ENCODE measurements at places on chromosomes 4 and X. TPM values are rescaled to one million over a fixed set of nuclear protein-coding genes. Genes with fewer than 3 reads are reported as not detected.

DNA sequence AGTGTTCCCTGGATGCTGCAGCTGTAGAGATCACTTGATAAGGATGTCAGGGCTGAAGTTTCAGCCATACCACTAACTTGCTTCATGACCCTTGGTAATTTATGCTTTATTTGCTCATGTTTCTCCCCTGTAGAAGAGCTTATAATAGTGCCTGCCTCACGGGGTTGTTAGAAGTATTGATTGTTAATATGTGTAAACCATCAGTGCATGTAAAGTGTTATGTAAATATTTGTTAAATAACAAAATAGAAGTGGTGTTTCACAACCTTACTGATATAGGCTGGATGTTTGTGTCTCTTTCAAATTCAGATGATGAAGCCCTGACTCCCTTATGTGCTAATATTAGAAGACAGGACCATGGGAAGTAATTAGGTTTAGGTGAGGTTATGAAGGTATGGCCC is 1.5 kb upstream of the CXCL2 start:
- no peak for DNase-seq
- peak overlapping the region; percentile 88 for H3K27ac ChIP-seq
- no peaks in the 10 kb centered on the region for H3K36me3 ChIP-seq

DNA sequence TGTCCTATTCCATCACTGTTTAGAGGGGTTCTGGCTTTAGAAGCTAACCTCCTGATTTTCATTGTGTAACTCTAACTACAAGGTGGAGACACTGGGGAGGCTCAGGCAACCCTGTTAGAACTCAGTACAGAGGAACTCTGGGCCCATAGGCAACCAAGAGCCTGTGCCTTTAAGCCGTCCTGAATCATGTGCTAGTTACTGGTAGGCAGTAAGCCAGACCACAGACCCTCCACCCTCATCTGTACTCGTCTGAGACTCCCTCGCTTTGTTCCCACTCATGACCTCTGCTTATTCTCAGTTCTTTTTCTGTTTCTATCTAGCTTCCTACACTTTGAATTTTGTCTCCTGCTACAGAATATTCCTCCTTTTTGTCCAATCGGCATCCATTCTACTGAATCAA is 31.4 kb downstream of the TBC1D1 start:
- no peak overlapping the region for H3K27ac ChIP-seq
- no peak overlapping the region for H3K4me3 ChIP-seq
- H3K27me3 ChIP-seq: peaks cover 2% of the 10 kb centered on the region

DNA sequence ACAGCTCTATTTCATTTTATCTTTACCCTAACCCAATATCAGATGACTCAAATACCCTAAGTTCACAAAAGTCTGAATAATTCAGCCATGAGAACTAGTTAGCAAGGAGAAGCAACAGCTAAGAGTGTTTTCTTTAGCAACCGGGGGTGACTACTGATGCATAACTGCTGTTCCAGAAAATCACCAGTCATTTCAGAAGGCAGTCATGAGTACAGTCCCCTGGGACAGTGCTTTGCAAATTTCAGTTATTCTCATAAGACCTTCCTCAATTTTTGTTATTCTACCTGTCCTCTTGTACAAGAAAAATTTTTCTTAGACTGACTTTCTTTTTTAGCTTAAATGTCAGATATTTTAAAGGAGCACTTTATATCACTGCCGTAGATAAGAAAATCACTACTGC is 16.4 kb downstream of the BANK1 start:
- no peaks in the 10 kb centered on the region for H3K36me3 ChIP-seq
- H3K27me3 ChIP-seq: no peaks in the 10 kb centered on the region
- H3K4me3 ChIP-seq: no peak overlapping the region
- H3K4me1 ChIP-seq: no peaks in the 10 kb centered on the region
- H3K27ac ChIP-seq: no peak overlapping the region

GRCh38 chr4:78779280-78779679 is 3.1 kb downstream of the BMP2K start:
- no peak overlapping the region for H3K4me3 ChIP-seq
- no peak overlapping the region for H3K27ac ChIP-seq
- DNase-seq: no peak
- H3K36me3 ChIP-seq: no peaks in the 10 kb centered on the region

DNA sequence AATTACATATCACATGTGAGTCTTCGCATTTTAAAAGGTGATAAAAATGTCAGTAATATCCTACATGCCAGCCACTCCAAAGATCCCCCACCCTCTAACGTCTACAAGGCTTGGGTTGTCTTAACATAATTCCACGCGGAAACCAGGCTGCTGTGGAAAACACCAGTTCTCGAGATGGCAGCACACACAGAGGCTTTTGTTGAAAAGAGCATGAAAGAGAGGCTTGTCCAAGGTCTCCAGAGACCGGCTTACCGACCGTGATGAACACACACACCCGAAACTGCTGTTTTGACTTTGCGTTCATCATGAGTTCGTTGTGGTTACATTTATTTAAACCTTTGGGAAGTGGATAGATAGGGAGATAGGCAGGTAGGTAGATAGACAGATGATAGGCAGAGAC is 87.9 kb downstream of the CRLF2 start:
- H3K27ac ChIP-seq: no peak overlapping the region
- no peaks in the 10 kb centered on the region for H3K4me1 ChIP-seq
- H3K27me3 ChIP-seq: peaks cover 3% of the 10 kb centered on the region
- DNase-seq: no peak

DNA sequence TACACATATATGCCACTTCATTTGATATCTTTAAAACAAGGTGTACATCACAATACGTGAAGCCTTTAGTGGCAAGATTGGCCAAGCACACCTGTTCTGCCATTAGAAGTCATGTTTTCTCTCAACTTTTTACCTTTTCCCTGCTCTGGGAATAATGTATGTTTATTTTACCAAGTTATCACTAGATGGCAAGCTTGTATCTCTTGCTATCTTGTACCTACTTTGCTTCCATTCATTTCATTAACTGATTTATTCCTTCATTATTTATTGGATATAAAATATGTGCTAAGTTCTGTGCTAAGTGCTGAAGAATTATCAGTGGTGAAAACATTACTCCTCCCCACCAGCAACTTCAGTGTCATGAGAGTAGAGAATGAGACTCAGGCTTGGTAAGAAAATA is 245.5 kb downstream of the ANK2 start:
- H3K27ac ChIP-seq: no peak overlapping the region
- DNase-seq: no peak

GRCh38 chr4:94739741-94740140 is 18.0 kb upstream of the BMPR1B start:
- H3K27ac ChIP-seq: no peak overlapping the region
- H3K4me3 ChIP-seq: no peak overlapping the region
- H3K27me3 ChIP-seq: no peaks in the 10 kb centered on the region
- no peaks in the 10 kb centered on the region for H3K4me1 ChIP-seq

- peak overlapping the region; percentile 99 for H3K27ac ChIP-seq
- H3K27me3 ChIP-seq: no peaks in the 10 kb centered on the region
- peaks cover 22% of the 10 kb centered on the region for H3K4me1 ChIP-seq
- DNase-seq: no peak
- no peaks in the 10 kb centered on the region for H3K36me3 ChIP-seq
- H3K4me3 ChIP-seq: peak overlapping the region; percentile 82
Measured at GRCh38 chr4:169622566-169622965, 2.2 kb downstream of the CLCN3 start.

DNA sequence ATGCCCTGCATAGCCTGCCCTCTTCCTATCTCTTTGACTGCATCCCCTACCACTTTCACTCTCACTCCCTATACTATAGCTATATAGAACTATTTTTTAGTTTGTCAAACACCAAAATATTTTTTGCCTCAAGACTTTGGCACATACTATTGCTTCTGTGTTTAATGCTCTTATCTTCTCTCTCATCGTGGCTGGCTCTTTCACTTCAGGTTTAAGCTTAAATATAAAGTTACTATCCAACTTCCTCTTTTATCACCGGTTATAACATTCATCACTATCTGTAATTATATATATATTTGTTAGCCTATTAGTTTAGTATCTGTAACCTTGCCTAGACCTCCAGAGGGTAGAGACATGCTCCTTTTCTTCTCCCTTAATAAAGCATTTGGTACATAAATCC is 11.5 kb upstream of the HMGB2 start:
- no peaks in the 10 kb centered on the region for H3K27me3 ChIP-seq
- DNase-seq: no peak
- H3K36me3 ChIP-seq: no peaks in the 10 kb centered on the region
- H3K27ac ChIP-seq: peak overlapping the region; percentile 62

- H3K27ac ChIP-seq: no peak overlapping the region
- H3K4me3 ChIP-seq: no peak overlapping the region
- no peak for DNase-seq
- no peaks in the 10 kb centered on the region for H3K4me1 ChIP-seq
Measured at GRCh38 chr4:140790765-140791164, 34.6 kb upstream of the TBC1D9 start.

DNA sequence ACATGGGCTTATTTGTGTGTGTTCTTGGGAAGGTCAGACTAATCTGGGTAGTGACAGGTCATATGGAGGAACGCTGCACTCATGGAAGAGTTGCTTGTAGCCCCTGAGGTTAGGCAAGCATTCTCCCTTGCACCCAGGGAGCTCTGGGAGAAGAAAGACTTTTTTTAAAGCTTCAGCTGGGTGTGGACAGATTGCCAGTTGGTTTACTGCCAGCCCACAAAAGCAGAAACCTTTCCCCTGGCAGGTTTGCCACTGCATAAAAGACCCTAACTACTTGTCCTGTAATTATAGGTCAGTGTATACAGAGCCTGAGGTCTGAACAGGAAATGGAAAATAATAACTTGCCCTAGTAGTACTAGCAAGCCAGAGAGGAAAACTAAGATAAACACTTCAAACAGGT is 7.4 kb upstream of the NFKB1 start:
- H3K27ac ChIP-seq: no peak overlapping the region
- no peaks in the 10 kb centered on the region for H3K4me1 ChIP-seq
- H3K27me3 ChIP-seq: no peaks in the 10 kb centered on the region
- no peak for DNase-seq

- no peak overlapping the region for H3K27ac ChIP-seq
- H3K36me3 ChIP-seq: no peaks in the 10 kb centered on the region
- peaks cover 18% of the 10 kb centered on the region for H3K4me1 ChIP-seq
- no peak overlapping the region for H3K4me3 ChIP-seq
- no peak for DNase-seq
Measured at GRCh38 chr4:76687746-76688448, 210.0 kb downstream of the SOWAHB start.

- DNase-seq: peak; percentile 82
- peak overlapping the region; percentile 12 for H3K27ac ChIP-seq
- H3K36me3 ChIP-seq: no peaks in the 10 kb centered on the region
- H3K27me3 ChIP-seq: no peaks in the 10 kb centered on the region
Measured at GRCh38 chr4:124631760-124632159, 80.8 kb downstream of the ANKRD50 start.

- DNase-seq: no peak
- H3K4me3 ChIP-seq: no peak overlapping the region
- H3K36me3 ChIP-seq: no peaks in the 10 kb centered on the region
Measured at GRCh38 chr4:179372746-179373145, 1930.5 kb upstream of the AGA start.

DNA sequence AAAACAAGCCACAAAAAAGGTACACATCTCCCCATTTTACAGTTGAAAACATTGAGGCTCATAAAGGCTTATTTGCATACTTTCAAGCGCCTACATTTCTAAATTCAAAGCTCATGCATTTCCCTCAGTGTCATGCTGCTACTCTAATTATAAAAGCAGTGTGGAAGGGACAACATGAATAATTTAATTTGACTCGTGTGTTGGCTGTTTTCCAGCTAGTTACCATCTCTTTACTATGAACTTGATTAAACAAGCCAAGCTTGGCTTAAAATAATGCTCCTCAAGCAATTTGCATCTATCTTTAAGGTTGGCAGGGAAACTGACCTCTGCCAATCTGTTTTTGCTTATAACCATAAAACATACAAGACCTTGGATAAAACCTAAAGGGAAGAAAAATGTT is 252.5 kb upstream of the NEIL3 start:
- H3K4me3 ChIP-seq: no peak overlapping the region
- H3K4me1 ChIP-seq: peaks cover 5% of the 10 kb centered on the region
- no peak overlapping the region for H3K27ac ChIP-seq
- H3K36me3 ChIP-seq: no peaks in the 10 kb centered on the region
- H3K27me3 ChIP-seq: no peaks in the 10 kb centered on the region
- no peak for DNase-seq

- H3K27ac ChIP-seq: peak overlapping the region; percentile 5
- peaks cover 81% of the 10 kb centered on the region for H3K4me1 ChIP-seq
- no peak overlapping the region for H3K4me3 ChIP-seq
Measured at GRCh38 chr4:94459462-94460161, 7.9 kb downstream of the PDLIM5 start.

DNA sequence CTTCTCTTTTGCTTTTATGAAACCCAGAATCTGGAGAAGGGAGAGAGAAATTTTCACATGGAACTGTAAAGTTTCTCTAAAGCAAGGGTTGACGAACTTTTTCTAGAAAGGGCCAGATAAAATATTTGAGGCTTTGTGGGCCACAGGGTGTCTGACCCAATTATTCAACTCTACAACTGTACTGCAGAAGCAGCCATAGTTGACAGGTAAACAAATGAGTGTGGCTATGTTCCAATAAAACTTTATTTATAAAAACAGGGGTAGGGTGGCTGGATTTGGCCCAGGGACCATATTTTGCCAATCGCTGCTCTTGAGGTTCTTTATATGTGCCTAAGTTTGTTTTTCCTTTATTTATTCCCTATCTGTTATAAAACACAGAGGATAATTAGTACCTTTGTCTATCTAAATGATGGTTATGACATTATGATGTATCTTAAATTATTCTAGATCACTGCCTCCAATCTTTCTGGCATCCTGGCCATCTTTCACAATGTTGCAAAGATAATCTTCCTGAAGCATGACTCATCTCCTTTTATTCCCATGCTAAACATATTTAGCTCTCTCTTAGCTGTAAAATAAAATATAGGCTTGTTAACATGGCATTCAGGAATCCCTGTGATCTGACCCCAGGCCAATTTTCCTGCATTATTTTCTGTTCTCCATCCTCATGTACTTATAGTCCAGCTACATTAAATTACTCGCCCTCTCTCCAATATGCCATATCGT is 106.8 kb upstream of the CBLL2 start:
- H3K4me1 ChIP-seq: no peaks in the 10 kb centered on the region
- H3K36me3 ChIP-seq: no peaks in the 10 kb centered on the region
- DNase-seq: no peak
- H3K27me3 ChIP-seq: no peaks in the 10 kb centered on the region

DNA sequence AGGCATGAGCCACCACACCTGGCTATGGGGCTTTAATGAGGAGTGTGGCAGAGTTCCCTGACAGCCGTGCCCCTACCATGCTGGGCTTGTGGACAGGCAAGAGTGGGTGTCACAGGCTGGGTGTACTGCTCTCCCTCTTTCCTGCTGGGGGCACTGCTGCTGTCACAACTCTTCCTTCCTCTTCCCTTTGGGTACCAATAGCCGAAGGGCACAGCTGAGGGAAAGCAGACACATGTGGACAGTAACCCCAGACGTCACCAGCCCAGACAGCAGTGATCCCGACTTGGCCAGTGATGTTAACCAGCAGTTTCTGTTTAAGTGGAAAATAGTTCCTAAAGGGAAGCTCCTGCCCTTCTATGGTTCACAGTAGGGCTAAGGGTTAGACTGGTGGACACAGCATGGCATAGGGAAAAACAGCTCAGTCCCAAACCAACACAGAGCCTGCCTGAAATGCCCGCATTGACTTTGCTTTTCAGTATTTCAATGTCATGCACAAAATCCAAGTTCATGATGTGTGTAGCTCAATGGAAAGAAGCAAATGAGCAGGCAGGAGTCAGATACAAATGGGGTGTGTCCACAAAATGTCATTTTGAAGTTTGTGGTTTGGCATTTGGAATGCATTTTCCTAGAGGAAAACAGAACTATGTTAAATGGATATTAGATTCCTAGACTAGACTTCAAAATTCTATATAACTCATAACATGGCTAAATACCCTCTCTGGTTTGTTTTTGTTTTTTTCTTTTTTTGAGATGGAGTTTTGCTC is 24.9 kb upstream of the DDX3X start:
- no peak overlapping the region for H3K27ac ChIP-seq
- peak; percentile 49 for DNase-seq

The DCAF4L1 gene
- total RNA-seq: under 0.01 TPM
